ENCODE measurements at places on chromosomes 11 and 22.

DNA sequence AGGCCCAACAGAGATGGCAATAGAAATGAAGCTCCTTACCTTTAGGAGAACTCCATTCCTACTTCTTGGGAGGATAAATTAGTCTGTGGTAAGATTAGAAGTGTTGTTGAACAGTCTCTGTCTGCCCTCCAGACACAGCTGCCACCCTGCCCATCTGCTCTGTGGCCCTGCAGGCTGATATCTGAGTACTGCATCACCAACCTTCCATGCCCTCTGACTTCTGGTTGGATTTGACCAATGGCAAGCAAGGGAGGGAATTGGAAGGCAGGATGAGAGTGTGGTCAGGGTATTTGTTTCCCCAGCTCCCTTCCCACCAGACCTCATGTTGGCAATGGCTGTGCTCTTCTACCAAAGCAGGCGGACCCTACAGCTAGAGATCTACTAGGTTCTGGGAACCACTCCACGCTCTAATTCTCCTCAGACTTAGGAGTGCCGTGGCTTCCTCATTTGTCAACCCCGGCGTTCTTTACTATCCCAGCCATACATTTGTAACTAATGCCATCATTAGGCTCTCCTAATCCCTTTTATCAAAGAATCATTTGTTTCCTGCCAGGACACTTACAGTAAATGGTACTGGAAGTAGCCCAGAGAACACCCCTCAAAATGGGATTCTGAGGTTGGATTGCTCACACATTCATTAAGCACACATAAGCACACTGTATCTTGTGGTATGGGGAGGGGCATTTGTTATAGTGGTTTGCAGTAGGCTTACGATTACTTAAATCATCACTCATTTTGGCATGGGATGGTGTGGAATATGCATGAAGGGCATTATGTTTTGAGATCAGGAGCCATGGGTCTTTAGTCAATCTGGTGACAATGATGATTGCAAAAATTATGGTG is 35.4 kb upstream of the CD44 start:
- no peak overlapping the region for H3K27ac ChIP-seq
- H3K27me3 ChIP-seq, result no peaks in the 10 kb centered on the region
- no peak overlapping the region for H3K4me3 ChIP-seq
- DNase-seq, result no peak
- H3K36me3 ChIP-seq, result no peaks in the 10 kb centered on the region
- no peaks in the 10 kb centered on the region for H3K4me1 ChIP-seq

DNA sequence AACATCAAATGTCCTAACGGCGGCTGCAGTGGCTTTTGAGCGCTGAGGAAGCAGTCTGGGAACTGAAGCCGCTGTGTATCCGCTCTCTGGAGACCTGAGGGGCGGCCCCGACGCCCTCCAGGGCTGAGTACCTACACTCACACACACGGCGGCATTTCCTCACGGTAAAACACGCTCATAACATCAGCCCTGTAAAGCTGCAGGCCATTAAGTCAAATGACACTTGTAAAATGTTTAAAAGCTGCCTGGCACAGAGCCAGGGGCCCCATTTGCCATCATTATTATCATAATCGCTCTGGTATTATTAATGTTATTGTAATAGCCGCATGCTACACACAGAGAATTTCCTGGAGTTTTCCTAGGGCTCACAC is 5.1 kb downstream of the CARS1 start:
- no peak overlapping the region for H3K4me3 ChIP-seq
- no peak overlapping the region for H3K27ac ChIP-seq
- no peaks in the 10 kb centered on the region for H3K4me1 ChIP-seq
- H3K27me3 ChIP-seq, result no peaks in the 10 kb centered on the region
- H3K36me3 ChIP-seq, result no peaks in the 10 kb centered on the region

DNA sequence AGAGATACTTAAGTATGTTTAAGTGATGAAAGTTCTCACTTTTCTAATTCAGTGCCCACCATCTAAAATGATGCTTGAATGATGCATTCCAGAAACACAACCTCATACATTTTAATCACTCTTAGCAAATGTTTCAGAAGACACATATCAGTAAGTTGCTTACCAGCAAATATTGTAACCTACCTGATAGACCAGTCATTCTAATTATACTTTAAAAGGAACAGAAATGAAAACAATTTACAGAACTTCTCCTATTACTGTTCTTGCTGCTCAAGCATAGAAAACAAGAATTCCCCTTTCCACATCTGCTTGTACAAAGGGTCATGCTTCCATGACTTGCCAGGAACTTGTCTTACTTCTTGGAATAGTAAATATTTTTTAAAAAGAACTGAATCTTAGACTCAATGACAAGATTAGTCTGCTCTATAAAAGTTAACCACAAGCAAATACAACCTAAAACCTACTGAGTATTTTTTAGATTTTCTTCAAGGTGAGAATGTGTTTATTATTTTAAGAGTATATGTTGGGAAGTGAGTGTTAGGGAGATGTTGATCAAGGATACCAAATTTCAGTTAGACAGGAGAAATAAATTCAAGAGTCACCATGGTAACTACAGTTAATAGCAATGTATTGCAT is 82.0 kb upstream of the SC5D start:
- no peak overlapping the region for H3K4me3 ChIP-seq
- no peaks in the 10 kb centered on the region for H3K36me3 ChIP-seq
- no peaks in the 10 kb centered on the region for H3K4me1 ChIP-seq
- DNase-seq, result no peak
- H3K27me3 ChIP-seq, result no peaks in the 10 kb centered on the region

DNA sequence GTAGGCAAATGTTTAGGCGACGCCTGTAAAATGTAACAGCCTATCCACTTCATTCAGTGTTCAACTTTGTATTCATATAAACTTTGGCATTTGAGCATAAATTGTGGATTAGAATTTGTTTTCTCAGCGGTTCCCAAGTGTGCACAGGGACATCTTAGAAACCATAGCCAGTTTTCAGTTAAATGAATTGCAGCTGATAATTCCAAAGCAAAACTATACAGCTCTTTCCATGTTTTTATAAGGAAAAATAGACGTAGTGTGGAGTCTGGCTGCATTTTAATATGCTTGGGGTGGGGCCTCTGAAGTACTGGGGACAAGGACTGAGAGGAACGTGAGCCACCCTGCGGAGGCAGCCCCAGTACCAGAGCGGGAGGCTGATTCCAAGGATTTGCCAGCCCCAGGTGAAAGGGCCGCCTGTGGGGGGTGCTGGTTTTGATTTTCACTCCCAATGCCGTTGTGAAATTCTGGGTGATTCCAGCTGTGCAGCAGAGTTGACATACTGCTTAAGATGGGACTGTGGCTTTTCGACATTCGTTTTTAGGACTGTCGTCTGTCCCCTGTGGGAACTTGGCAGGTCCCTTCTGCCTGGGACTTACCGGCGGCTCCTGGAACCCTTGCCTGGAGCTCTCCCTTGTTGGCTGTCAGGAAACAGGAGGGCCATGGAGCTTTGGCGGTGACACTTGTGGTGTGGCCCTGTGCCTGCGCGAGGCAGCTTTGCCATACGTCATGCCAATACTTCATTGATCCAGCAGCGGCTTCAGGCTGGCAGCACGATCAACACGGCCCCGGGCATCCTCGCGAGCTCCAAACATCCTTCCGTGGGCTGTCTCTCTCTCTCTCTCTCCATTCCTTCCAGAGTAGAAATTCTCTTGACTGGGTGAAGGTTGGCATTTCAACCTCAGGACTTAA is 370.9 kb downstream of the TBC1D22A start:
- no peak for DNase-seq
- H3K4me3 ChIP-seq, result no peak overlapping the region
- no peaks in the 10 kb centered on the region for H3K4me1 ChIP-seq
- no peak overlapping the region for H3K27ac ChIP-seq
- no peaks in the 10 kb centered on the region for H3K27me3 ChIP-seq
- H3K36me3 ChIP-seq, result no peaks in the 10 kb centered on the region

- peaks cover 7% of the 10 kb centered on the region for H3K4me1 ChIP-seq
- DNase-seq, result no peak
- H3K4me3 ChIP-seq, result no peak overlapping the region
- H3K27me3 ChIP-seq, result no peaks in the 10 kb centered on the region
- no peak overlapping the region for H3K27ac ChIP-seq
These were observed 18.6 kb upstream of the ARAP1 start for GRCh38 chr11:72770799-72771198.

- no peak for DNase-seq
- H3K27me3 ChIP-seq, result no peaks in the 10 kb centered on the region
- H3K36me3 ChIP-seq, result no peaks in the 10 kb centered on the region
- H3K27ac ChIP-seq, result no peak overlapping the region
- H3K4me3 ChIP-seq, result no peak overlapping the region
These were observed 41.5 kb downstream of the SGSM1 start for GRCh38 chr22:24847490-24847889.

GRCh38 chr11:11084337-11084736 is 226.5 kb upstream of the ZBED5 start:
- no peak overlapping the region for H3K4me3 ChIP-seq
- no peaks in the 10 kb centered on the region for H3K36me3 ChIP-seq

- H3K27ac ChIP-seq, result no peak overlapping the region
- no peaks in the 10 kb centered on the region for H3K4me1 ChIP-seq
- H3K27me3 ChIP-seq, result peaks cover 8% of the 10 kb centered on the region
- no peaks in the 10 kb centered on the region for H3K36me3 ChIP-seq
- no peak for DNase-seq
- H3K4me3 ChIP-seq, result no peak overlapping the region
These were observed 3.5 kb upstream of the FEZ1 start for GRCh38 chr11:125499563-125499962.

- no peaks in the 10 kb centered on the region for H3K36me3 ChIP-seq
- no peaks in the 10 kb centered on the region for H3K27me3 ChIP-seq
- DNase-seq, result no peak
- H3K27ac ChIP-seq, result no peak overlapping the region
- H3K4me1 ChIP-seq, result no peaks in the 10 kb centered on the region
- H3K4me3 ChIP-seq, result no peak overlapping the region
These were observed 1005.1 kb downstream of the BRD1 start for GRCh38 chr22:48822278-48823233.

- no peaks in the 10 kb centered on the region for H3K4me1 ChIP-seq
- H3K36me3 ChIP-seq, result no peaks in the 10 kb centered on the region
- no peaks in the 10 kb centered on the region for H3K27me3 ChIP-seq
- DNase-seq, result no peak
These were observed 22.9 kb upstream of the MUC5B start for GRCh38 chr11:1199751-1200610.

DNA sequence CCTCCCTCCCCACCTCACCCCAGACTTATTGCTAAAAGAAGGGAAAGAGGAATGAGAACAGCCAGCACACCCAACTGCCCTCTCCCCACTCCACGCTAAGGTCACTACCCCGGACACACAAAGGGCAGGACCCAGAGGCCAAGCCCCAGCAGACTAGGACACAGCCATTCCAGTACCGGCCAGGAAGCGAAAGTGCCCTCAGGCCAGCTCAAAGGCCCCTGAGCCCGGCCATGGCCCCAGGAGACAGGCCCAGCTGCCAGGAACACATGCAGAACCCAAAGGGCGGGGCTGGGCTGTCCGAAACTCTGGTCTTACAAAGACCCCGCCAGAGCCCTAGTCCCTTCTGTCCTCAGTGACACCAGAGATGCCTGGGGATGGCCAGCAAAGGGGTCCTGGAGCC is 5.5 kb downstream of the RCOR2 start:
- H3K27me3 ChIP-seq, result no peaks in the 10 kb centered on the region
- H3K27ac ChIP-seq, result peak overlapping the region; percentile 92
- H3K4me1 ChIP-seq, result peaks cover 45% of the 10 kb centered on the region
- H3K36me3 ChIP-seq, result peaks cover 5% of the 10 kb centered on the region
- no peak for DNase-seq
- H3K4me3 ChIP-seq, result no peak overlapping the region

DNA sequence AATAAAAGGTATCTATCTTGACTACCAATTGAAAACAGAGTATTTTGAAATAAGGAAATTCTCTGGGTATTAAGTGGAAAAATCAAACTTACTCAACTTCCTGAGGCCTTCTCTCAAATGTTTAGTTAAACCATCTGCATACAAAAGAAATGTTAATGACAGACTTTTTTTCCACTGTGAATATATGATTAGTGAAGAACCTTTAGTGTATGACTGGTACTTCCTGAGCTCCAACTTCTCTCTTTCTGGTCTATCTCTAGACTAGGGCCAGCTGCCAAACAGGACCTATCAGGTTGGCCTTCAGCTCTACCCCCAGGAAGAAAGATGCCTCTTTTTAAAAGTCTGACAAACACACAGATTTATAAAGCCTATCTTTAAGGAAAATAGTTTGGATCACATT is 68.8 kb upstream of the SCUBE2 start:
- H3K4me1 ChIP-seq, result no peaks in the 10 kb centered on the region
- H3K27me3 ChIP-seq, result no peaks in the 10 kb centered on the region
- H3K4me3 ChIP-seq, result no peak overlapping the region

DNA sequence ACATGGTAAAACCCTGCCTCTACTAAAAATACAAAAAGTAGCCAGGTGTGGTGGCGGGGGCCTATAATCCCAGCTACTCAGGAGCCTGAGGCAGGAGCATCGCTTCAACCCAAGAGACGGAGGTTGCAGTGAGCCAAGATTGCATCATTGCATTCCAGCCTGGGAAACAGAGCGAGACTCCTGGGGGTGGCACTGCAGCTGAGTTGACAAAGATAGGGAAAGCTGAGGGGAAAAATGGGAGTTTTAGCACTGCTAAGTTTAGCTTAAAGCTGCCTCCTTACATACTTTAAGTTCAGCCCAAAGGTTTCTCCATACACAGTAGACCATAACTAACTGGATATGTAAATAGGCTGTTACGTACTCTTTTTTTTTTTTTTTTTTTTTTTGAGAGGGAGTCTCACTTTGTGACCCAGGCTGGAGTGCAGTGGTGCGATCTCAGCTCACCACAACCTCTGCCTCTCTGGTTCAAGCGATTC is 9.0 kb upstream of the USP28 start:
- H3K27me3 ChIP-seq, result no peaks in the 10 kb centered on the region
- no peak overlapping the region for H3K4me3 ChIP-seq
- no peak for DNase-seq

GRCh38 chr11:7250166-7250565 is 1.5 kb upstream of the SYT9 start:
- no peak overlapping the region for H3K27ac ChIP-seq
- no peak overlapping the region for H3K4me3 ChIP-seq
- peaks cover 58% of the 10 kb centered on the region for H3K27me3 ChIP-seq
- no peak for DNase-seq
- no peaks in the 10 kb centered on the region for H3K36me3 ChIP-seq

DNA sequence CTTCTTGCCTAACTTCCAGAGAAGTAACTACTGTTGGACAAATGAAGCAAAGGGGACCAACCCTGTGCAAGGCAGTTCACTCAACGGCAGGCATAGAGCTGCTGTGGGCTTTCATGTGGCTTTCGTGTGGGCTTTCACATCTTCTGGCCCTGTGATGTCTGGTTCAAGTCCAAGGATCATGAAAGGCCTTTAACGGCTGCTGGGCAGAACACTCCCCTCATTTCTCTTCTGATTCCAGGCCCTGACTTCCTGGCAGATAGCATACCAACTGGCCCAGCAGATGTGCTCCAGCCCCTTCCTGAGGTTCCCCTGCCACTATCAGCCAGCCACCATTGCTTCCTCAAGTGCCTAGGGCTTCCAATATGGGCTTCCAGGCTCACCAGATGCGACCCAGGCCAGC is 28.7 kb upstream of the CTR9 start:
- H3K27me3 ChIP-seq, result no peaks in the 10 kb centered on the region
- H3K36me3 ChIP-seq, result no peaks in the 10 kb centered on the region
- no peak overlapping the region for H3K27ac ChIP-seq
- DNase-seq, result no peak
- no peak overlapping the region for H3K4me3 ChIP-seq
